ENCODE measurements at places on chromosomes 3 and 15. TPM values are rescaled to one million over a fixed set of nuclear protein-coding genes. Genes with fewer than 3 reads are reported as not detected.

- DNase-seq = no peak
Observed at GRCh38 chr3:59065240-59065639, 15.4 kb upstream of the CFAP20DC start.

- no peak for DNase-seq
Observed at GRCh38 chr3:60886518-60886917, 364.7 kb downstream of the FHIT start.

The CCR4 gene
- 4.0 TPM for polyA plus RNA-seq

The HESX1 gene
- 4.9 TPM for polyA plus RNA-seq

Measured in right lung (tissue), 10 donors.